Left colon (tissue), 2 donors: ENCODE measurements at places on chromosomes 16 and 17.

DNA sequence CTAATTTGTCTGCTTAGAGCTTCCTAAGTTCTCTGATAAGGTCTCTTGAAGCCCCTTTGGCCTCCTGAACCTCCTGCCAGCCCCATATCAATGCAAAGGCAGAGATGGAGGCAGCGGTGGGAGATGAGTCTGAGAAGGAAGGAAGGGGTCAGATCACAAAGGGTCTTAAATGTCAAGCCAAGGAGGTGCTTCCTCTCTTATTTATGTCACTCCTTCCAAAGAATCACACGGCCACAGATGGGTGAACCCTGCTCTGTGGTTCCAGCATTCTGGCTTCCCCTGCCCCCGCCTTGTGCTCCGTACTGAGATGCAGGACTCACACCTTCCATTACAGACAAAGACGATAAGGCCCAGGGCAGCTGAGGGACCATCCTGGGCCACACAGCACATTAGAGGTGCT is 96.3 kb downstream of the GSG1L start:
- DNase-seq, result no peak

GRCh38 chr17:57946798-57947358 is 8.3 kb downstream of the CUEDC1 start:
- peak; percentile 83 for DNase-seq

DNA sequence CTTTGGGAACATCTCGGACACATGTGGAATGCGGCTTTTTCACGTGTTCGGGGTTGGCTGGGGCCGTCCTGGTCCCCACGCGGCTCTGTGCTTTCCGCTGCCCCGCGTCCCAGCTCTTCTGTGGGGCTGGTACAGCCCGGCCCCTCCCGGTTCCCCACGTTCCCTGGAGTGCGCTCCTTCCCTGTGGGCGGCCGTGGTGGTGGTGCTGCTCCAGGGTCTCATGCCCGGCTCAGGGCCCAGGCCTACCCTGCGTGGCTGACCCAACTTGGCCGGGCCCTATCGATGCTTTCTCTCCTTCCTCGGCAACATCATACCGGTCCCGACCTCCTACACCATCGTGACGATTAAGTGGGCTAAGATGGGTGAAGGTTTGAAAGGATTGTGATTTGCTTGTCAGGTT is 3.3 kb downstream of the TELO2 start:
- DNase-seq, result no peak

DNA sequence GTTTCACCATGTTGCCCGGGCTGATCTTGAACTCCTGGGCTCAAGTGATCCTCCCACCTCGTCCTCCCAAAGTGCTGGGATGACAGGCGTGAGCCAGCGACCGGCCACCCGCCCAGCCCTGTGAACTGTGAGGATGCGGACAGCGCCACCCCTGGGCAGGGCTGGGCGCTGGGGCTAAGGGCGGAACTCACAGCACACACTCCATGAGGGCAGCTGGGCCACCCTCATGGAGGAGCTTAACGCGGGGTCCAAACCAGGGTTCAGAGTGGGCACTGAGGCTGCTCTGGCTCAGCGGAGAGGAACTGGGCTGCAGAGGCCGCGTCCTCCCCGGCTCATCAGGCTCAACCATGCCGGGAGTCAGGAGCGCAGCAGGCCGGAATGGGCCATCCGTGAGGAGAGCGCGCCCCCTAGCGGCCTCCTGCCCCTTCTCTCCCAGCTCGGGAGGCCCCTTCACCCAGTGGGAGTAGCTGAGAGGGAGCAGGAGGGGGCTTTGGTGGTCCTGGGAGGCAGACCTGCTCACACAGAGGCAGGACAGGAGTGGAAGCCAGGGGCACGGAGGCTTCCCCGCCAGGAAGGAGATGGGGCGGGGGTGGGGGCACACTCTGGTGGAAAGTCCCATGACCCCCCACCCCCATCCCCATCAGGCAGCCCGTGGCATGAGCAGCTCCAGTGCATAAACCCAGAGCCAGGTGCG is 13.8 kb downstream of the CORO7 start:
- DNase-seq, result no peak

- no peak for DNase-seq
These were observed 71.5 kb downstream of the TAOK1 start for GRCh38 chr17:29461483-29462206.

DNA sequence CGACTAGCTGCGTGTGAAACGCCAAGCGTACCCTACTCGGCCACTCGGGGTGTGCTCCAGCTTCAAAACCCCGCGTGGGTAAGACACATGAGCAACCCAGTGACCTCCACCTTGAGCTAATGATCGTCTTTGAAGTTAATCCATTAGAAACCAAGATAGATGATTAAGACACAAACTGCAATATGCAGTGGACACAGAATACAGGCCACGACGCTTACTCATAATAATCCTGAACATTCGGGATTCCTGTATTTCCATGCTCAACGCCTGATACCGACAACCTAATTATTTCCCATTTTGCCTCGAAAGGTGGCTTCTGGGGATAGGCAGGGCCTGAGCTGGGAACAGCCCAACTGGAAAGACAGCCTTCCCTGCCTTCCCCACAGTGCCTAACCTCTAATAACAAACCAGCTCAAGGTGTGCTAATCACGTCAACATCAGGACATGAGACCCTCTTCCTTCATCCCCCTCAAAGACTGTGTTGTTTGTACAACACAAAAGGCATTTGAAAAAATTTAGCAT is 504 bp upstream of the COPRS start:
- no peak for DNase-seq

GRCh38 chr17:51957786-51958185 is 200.7 kb downstream of the CA10 start:
- no peak for DNase-seq

- no peak for DNase-seq
These were observed 66.6 kb downstream of the SIAH1 start for GRCh38 chr16:48318630-48319029.

- DNase-seq, result no peak
These were observed 16.6 kb downstream of the LDHD start for GRCh38 chr16:75099738-75100602.

- no peak for DNase-seq
These were observed 27.9 kb downstream of the MINK1 start for GRCh38 chr17:4861052-4861451.

GRCh38 chr17:43534909-43535308 is 11.2 kb downstream of the ETV4 start:
- DNase-seq, result no peak

GRCh38 chr17:30273373-30273772 is 18.4 kb downstream of the BLMH start:
- no peak for DNase-seq
